H1 (cell line): ENCODE measurements at places on chromosomes 12 and 14.

GRCh38 chr14:58563978-58564377 lies 73.8 kb upstream of the DACT1 start:
- no peak for DNase-seq

DNA sequence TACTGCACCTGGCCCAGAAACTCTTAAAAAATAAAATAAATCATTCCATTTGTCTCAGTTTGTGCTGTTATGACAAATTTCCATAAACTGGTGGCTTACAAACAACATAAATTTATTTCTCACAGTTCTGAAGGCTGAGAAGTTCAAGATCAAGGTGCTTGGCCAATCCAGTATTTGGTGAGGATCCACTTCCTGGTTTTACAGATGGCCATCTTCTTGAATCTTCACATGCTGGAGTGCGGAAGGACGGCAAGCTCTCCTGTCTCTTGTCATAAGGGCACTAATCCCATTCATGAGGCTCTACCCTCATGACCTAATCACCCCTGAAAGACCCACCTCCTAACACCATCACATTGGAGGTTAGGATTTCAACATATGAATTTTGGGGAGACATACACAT lies 29.9 kb upstream of the MYBPC1 start:
- no peak for DNase-seq

DNA sequence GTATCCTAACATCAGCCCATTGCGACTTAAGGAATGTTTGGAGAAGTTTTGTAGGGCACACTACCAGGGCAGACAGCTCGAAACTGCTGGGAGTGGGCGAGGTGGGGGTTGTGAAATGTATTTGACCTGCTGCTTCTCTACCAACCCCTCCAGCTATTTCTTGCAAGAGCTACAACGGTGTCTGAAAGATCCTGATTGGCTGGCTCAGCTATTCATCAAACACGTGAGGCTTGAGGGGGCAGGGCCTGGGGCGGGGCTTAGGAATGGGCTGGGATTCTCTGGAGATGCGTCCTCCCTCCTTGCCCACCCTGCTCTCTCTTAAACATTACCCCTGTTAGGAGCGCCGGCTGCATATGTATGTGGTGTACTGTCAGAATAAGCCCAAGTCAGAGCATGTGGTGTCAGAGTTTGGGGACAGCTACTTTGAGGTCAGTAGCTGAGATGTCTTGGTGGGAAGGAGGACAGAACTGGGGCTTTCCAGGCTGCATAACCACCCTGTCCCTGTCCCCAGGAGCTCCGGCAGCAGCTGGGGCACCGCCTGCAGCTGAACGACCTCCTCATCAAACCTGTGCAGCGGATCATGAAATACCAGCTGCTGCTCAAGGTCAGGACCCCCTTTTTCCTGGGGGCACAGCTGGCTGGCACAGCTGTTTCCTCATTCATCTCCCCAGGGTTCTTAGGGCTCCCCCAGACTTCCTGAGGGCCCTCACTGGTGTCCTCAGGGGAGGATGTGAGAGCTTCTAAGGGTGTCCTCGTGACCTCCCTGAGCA lies 3.1 kb downstream of the ARHGEF25 start:
- no peak for DNase-seq

DNA sequence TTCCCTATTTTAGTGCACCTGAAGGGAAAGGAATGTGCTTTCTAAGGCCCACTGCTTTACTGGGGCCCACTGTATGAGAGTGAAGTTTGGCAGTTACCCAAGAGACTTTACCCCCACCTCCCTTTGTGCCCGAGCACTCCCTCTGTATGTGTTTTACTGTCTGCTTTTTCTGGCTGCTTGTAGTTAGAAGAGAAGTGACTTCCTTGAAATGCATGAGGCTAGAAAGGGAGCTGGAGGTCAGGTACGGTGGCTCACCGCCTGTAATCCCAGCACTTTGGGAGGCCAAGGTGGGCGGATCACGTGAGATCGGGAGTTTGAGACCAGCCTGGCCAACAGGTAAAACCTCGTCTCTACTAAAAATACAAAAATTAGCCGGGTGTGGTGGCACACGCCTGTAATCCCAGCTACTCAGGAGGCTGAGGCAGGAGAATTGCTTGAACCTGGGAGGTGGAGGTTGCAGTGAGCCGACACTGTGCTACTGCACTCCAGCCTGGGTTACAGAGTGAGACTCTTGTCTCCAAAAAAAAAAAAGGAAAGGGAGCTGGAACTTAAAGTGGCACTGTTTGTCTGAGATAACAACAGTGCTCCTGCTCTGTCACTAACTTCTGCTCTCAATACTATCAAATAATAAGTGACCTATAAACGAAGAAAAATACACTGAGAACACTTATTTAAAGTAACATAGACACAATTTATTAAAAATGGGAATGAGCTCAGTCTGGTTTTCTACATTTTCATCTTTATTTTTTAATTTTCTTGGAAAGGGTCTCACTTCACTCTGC lies 5.8 kb downstream of the TRIP11 start:
- DNase-seq = no peak

DNA sequence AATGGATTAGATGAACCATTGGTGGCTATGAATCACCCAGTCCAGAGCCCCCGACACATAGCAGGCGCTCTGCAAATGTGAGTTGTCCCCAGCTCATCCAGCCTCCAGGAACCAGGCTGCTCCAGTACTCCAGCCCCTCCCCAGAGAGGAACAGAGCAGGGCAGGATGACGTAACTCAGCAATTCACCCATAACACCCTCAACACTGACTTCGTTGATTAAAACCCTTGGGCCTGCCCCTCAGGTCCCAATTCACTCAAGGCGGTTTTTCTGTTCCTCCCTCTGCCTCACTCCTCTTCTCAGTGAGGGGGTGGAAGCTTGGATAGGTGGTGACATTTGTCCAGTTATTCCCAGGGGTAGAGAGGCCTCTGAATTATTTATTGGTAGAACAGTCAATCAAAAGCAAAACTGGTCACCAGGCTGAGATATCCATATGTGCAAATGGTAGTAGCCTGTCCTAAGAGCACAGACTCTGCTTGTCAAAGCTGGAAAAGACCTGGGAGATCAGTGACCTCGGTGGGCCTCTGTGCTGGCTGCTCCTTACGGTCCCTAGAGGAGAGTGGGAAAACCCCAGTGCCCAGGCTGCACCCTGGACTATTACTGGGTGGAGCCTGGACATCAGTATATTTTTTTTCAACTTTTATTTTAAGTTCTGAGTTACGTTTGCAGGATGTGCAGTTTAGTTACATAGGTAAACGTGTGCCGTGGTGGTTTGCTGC lies 97.0 kb downstream of the CMKLR1 start:
- no peak for DNase-seq

DNA sequence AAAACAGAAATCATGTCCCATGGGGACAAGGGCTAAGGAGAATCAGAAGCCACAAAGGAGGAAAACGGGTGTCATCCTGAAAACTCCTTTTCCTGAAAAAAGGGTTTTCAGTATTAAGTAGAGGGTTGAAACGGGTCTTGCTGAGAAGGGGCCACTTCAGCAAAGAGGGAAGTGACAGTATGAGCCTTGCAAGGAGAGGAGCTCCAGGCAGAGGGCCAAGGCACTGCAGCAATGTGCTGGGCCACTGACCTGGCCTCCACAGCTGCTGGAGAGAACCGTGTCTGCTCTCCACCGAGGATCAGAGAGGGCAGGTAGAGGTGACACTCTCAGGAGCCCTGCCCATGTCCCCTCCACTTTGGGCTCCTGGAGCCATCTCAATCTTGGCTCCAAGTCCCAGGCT lies 103.3 kb downstream of the NCOR2 start:
- no peak for DNase-seq

- DNase-seq = no peak
Measured at GRCh38 chr14:103392106-103392505, 6.9 kb downstream of the MARK3 start.

- DNase-seq = no peak
Measured at GRCh38 chr12:99766408-99766807, 118.9 kb downstream of the GARIN6 start.

- no peak for DNase-seq
Measured at GRCh38 chr14:31244626-31245025, 37.0 kb upstream of the HECTD1 start.

DNA sequence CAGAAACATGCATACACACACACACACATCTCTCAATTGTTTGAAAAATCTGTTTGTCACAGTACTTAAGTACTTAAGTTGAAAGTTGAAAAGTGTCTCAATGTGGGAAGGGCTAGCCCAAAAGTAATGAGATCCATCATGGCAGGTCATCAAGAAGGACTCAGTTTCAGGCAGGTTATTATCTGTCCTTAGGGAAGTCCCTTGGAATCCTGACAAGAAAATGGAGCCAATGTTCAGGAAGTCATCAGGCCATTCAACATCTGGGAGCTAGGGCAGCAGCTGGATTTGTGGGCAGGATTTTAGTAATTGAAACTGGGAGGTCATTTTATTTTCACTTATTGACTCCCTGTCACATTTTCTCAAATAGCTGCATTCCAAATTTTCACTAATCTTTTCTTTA lies 56.0 kb downstream of the MSRB3 start:
- DNase-seq = no peak

DNA sequence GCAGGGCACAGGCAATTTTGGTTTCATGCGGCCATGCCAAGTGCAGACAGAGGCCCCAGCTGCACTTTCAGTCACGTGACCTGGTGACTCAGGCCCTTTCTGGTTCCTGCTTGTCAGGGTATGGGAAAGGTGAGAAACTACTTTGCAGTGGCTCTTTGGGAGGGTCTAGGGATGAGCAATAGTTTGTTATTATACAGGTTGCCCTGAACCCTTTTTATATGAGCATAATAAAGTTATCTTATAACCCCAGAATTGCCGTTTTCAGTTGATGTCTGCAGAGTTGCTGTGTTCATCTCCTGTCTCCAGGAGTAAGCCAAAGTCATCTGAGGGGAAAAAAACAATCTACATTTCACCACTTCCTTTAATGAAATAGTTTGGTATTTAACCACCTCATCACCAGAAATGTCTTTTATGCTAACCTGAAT lies 30.9 kb upstream of the EMP1 start:
- DNase-seq = no peak

DNA sequence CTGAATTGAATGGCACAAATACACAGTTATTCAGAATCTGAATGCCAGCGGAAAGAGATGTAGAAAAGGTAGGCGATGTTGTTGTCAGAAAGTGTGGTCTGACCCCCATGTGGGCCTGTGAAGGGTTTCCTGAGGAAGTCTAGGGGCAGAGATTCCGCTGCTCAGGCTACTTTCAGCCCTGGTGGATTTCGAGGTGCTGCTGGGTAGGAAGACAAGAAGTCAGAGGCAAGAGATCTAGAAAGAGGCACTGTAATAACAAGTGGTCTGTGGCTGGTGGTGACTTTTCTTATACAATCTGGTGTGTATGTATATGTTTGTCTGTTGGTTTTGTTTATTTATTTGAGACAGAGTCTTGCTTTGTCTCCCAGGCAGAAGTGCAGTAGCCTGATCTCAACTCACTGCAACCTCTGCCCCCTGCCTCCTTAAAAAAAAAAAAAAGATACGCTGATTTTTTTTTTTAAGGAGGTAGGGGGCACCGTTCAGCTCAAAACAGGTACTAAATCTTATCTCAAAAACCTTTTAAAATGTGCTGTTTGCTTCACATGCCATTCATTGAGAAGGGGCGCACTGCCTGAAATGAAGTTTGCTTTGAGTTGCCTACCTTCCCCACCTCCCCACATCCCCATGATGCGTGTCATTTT lies 27.1 kb upstream of the MANSC4 start:
- DNase-seq = no peak

- DNase-seq = no peak
Measured at GRCh38 chr14:81005540-81006228, 50.3 kb downstream of the TSHR start.

DNA sequence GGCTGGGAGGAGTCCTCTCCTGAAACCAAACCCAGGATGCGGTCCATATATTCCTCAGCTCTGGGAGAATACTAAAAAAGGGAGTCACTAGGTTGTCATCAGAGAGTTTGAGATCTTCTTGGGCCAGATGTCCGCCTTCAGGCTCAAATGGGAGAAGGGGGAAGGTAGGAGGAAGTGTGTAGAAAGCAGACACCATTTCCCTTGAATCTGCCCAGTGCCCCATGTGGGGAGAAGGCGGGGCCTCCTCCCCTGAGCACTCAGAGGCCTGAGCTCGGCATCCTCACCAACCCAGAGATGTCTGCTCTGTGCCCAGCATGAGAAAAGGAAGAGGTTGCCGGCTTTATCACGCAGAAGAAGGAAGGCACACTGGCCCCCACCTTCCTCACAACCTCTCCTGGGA lies 37.3 kb downstream of the LTBP2 start:
- no peak for DNase-seq

DNA sequence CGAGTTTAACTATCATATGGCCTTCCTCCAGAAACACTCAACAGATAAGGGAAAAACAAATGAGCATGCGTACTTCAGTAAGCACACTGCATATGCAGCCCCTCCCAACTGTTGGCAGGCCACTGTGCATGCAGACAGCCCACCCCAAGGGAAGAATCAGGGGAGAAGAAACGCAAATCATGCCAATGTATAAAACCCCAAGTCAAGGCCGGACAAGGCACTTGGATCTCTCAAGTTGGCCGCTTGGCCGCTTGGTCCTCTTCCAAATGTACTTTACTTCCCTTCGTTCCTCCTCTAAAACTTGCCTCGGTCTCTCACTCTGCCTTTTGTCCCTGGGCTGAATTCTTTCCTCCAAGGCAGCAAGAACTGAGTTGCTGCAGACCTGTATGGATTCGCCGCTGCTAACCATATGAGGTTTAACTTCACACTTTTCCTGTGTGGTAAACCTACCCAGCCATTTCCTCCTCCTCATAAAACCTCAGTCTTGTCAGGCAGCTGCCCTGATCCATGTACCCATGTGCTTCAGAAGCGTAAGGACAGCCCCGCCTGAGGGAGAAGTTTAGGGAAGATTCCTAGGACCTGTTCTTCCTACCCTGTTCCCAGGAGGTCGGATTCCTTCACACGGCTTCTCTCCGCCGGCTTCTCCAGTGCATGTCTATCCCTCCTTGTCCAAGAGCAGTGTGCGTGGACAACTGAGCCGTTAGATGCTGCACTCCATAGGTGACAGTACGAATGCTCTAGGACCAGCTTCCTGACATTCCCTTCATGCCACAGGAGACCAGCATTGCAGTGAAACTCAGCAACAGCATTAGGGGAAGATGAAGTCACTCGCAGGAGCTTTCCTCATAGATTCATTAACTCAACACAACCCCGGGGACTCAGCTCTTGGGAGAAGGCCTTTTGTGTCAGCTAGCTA lies 188.0 kb downstream of the MON2 start:
- DNase-seq = no peak

- no peak for DNase-seq
Measured at GRCh38 chr14:43535231-43535838, 971.7 kb downstream of the FSCB start.

GRCh38 chr12:45933504-45933903 lies 56.9 kb downstream of the SCAF11 start:
- no peak for DNase-seq

- no peak for DNase-seq
Measured at GRCh38 chr12:92953747-92954146, 24.7 kb upstream of the EEA1 start.

GRCh38 chr12:18703911-18704310 lies 33.9 kb downstream of the PLCZ1 start:
- no peak for DNase-seq

GRCh38 chr12:29961231-29961630 lies 177.5 kb upstream of the TMTC1 start:
- DNase-seq = no peak
